Fibroblast of skin of right quadriceps (primary cell): ENCODE measurements at places on chromosomes 1 and 21.

- DNase-seq, result no peak
These were observed 22.6 kb downstream of the RNU1-3 start for GRCh38 chr1:16644193-16644481.

DNA sequence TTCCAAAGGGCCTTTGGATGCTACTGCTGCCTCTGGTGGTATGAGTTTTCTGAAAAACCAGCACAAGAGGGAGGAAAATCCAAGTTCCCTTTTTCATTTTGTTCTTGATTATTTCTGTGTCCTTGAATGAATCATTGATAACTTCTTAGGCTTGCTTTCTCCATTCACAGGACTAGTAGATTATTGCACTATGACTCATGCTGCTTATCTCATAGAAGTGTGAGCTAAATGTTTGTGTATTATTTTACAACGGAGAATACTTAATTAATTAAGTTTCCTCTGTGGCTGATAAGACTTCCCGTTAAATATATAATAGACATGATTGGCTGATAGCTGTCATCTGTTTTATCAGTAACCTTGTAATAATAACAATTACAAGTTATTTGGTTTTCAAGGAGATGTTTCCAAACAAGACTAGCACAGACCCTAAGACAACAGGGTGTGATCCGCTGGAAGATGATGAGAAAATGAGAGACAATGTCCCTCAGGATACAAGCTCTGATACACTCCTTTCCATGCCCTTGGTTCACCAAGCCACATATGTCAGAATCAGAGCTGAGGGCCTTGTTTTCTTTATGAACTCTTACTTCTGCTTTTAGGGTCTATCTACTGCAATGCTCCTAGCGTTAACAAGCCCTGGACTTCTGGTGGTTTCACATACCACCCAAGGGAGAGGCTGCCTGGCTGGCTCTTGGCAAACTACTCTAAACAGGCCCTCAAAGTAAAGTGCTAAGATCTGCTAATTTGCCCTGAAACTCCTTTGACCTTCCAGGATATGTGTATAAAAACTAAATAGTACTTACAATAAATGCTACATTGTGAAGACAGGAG is 1078.3 kb downstream of the TTLL7 start:
- peak; percentile 21 for DNase-seq

- no peak for DNase-seq
These were observed 9.5 kb downstream of the DPT start for GRCh38 chr1:168719306-168720111.

- DNase-seq, result no peak
These were observed 940.1 kb upstream of the TMPRSS15 start for GRCh38 chr21:19343711-19344110.

- peak; percentile 89 for DNase-seq
These were observed 28.0 kb downstream of the TBX15 start for GRCh38 chr1:118960026-118960561.

- peak; percentile 24 for DNase-seq
These were observed 65.4 kb downstream of the LUZP1 start for GRCh38 chr1:23103001-23103889.

- DNase-seq, result no peak
These were observed 35.4 kb upstream of the CD1D start for GRCh38 chr1:158145173-158145719.

DNA sequence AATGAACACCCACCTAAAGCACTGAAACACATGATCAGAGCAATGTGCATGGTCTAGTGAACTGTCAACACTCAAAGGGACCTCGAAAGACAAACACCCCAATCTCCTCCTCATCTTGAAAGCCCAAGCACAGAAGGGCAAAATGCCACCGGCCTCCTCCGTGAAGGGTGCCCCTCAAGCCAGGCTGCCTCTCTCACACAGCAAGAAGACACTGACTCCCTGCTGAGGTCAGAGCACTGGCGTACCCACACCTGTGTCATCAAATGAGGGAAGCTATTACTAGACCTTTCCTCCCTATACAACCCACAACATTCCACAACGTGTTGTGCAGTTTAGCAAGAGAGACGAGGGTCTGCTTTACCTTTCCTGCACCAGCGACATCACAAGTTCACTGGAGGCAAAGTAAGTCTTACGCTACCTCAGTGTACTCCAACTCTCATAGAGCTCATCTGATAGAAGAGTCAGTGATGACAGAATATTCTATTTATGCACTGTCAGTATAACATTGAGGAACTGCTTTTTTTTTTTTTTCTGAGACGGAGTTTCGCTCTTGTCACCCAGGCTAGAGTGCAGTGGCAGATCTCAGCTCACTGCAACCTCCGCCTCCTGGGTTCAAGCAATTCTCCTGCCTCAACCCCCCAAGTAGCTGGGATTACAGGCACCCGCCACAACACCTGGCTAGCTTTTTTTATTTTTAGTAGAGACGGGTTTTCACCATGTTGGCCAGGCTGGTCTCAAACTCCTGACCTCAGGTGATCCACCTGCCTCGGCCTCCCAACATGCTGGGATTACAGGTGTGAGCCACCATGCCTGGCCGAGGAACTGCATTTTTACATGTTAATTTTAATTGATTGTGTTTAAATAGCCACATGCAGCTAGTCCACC is 3.3 kb downstream of the SH3BP5L start:
- no peak for DNase-seq

GRCh38 chr1:212514056-212514614 is 81.4 kb downstream of the NENF start:
- peak; percentile 68 for DNase-seq

DNA sequence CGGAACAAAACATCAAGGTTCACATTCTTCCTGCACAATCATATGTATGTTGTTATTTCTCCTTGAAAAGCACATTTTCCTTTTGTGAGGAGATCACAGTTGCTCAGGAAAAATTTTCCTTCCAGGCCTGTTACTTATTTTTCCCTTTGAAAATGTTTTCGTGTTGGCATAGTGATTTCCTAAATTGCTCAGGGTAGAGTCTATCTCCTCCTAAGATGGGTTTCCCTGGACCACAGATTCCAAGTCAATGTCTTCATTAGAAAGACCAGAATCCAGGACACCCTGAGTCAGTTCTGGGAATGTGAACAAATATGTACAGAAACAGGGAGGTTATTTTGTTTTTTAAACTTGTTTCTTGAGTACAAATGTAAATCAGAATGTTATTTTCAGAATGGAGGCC is 94.3 kb upstream of the C1orf105 start:
- DNase-seq, result peak; percentile 46

DNA sequence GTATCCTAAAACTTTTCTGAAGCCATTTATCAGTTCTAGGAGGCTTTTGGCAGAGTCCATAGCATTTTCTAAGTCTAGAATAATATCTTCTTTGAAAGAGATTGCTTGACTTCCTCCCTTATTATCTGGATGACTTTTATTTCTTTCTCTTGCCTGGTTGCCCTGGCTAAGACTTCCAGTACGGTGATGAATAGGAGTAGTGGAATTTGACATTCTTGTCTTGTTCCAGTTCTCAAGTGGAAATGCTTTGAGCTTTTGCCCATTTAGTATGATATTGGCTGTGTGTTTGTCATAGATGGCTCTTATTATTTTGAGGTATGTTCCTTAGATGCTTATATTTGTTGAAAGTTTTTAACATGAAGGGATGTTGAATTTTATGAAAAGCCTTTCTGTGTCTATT is 1647.9 kb downstream of the PLA2G4A start:
- peak; percentile 7 for DNase-seq

GRCh38 chr1:162023547-162024501 is at the start of gene OLFML2B:
OLFML2B (minus strand) TSS chr1:162023869; CDS start chr1:162023430, 439 bp downstream.
- peak; percentile 88 for DNase-seq

- no peak for DNase-seq
These were observed 90.9 kb upstream of the RGS18 start for GRCh38 chr1:192067360-192067759.

DNA sequence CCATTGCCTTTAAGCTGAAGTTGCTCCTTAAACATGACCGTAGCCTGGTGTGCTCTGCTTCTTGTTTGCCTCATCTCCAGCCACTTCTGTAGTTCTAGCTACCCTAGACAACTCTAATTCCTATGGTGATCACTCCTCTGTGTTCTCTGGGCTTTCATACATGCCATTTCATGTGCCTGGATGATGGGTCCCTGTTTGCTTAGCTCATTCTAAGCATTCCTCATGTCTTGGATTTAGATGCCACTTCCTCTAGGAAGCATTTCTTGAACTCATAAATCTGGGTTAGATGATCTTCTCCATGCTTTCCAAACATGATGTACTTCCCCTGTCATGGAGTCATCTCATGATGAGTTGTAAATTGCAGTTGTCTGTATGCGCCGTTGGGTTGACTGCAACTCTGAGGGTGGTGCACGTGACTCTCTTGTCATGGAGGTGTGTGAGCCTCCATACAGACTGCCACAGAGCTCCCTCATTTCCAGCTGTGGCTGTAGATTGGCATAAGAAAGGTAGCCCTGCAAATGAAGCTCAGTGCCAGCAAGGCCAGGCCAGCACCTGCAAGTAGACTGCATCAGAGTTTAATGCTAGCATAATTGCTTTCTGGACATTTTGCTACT is 77.2 kb downstream of the LAMC1 start:
- no peak for DNase-seq

- DNase-seq, result no peak
These were observed 97.9 kb upstream of the KIF26B start for GRCh38 chr1:245056913-245057312.

DNA sequence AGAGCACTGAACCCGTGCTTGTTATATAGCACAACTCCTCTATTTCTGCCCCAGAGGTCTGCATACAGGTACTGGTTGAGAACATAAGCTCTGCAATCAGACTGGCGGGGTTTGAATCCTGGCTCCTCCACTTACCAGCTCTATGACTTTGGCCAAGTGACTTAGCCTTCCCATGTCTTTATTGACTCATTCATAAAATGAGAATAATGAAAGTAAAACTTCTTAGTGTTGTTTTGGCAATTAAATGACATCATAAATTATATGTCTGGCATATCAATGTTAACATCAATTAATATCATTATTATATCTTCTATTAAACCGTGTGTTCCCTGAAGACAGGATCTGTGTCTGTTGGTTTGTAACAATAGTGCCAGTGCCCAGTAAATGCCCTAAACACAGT is 4.3 kb downstream of the INKA2 start:
- no peak for DNase-seq

DNA sequence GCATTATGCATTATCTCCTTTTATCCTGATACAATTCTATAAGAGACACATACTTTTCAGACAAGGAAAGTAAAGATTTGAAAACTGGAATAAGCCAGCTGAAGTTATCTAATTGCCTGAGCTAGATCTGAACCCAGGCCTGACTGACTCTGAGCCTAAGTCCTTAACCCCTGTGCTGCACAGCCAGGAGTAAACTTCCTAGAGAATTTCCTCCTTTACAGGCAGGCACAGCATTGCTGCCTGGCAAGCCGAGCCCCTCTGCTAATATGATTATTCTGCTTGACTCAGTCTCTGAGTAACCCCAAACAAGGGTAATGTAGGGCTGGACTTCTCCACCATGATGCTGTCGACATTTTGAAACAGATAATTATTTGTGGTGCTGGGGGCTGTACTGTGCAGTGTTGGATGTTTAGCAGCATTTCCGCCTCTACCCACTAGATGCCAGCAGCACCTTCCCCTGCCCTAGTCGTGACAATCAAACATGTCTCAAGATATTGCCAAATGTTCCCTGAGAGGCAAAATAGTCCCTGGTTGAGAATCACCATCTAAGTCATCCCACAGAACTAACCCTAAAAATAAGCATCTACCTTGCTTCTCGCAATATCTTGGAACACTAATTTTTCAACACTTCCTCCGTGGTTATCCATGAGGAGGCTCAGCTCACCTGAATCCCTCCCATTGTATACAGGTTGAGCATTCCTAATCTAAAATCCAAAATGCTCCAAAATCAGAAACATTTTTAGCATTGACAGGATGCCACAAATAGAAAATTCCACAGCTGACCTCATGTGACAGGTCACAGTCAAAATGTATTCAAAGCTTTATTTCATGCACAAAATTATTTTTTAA is 18.5 kb downstream of the CAMK1G start:
- DNase-seq, result peak; percentile 38

GRCh38 chr1:36605942-36606640 is 123.4 kb upstream of the CSF3R start:
- DNase-seq, result no peak

DNA sequence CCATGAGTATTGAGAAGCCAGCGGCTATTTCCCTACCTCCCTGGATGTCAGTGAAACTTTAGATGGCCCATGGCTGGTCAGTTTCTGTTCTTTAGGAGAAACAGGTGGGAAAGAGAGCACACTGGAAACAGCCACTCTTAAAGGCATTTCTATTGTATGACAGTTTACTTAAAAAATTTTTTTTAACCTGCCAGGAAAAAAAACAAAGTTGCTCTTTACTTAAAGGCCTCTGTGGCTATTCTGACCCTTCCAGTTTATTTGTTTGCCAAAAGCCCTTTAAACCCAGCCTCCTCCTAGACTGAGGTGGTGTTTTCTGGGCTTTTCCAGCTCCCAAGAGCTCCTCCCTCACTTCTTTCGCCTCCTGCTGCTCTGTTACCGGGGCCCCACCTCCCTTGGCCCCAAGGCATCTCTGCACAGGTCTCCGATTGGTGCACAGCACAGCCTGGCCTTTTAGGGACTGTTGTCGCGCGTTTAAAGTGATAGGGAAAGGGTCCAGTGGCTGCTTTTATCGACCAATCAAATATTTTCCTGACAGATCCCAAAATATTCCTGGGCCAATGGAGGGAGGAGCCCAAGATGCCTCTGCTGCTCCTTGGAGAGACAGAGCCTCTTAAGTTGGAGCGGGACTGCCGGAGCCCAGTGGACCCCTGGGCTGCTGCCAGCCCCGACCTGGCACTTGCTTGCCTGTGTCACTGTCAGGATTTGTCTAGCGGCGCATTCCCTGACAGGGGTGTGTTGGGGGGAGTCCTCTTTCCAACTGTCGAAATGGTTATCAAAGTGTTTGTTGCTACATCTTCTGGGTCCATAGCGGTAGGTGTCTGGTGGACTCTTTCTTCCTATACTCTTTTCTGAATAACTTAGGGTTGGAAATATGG is at the start of gene SH3BGR:
Gene SH3BGR (plus strand): TSS at position 639 of the 875 bp plus-strand sequence. CDS start 127 bp downstream, at position 766.
- peak; percentile 8 for DNase-seq

- no peak for DNase-seq
These were observed 68.4 kb downstream of the DNM3 start for GRCh38 chr1:171909711-171910110.

GRCh38 chr21:45823100-45823681 is 158.4 kb upstream of the COL6A1 start:
- DNase-seq, result no peak

DNA sequence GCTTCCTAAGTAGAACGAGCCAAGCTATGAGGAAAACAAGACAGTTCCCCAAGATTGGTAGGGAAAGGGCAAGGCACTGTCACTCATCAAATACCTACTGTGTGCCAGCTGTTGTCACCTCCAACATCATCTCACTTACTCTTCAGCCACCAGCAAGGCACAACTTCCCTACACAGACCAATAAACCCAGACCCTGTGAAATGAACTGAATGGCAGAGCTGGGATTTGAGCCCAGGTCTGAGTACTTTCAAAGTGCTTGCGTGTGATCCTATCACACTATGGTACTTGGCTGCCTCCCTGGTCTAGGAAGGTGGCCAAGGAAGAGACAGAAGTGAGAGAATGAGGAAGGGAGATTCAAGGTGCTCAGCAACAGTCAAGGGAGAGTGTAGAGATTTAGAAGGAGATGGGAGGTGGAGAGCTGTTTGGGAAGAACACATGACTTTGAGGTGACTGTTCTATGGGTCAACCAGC is 16.7 kb upstream of the TRIM63 start:
- no peak for DNase-seq
